ENCODE measurements at places on chromosomes 13 and 19.

- DNase-seq = no peak
Measured at GRCh38 chr13:51647067-51647466, 62.8 kb downstream of the WDFY2 start.

- DNase-seq = no peak
Measured at GRCh38 chr13:50017819-50018218, 2.6 kb downstream of the KCNRG start.

- DNase-seq = no peak
Measured at GRCh38 chr19:42497492-42498168, 30.7 kb downstream of the CEACAM1 start.

GRCh38 chr19:3580156-3580934 lies 4.9 kb upstream of the GIPC3 start:
- DNase-seq = no peak

DNA sequence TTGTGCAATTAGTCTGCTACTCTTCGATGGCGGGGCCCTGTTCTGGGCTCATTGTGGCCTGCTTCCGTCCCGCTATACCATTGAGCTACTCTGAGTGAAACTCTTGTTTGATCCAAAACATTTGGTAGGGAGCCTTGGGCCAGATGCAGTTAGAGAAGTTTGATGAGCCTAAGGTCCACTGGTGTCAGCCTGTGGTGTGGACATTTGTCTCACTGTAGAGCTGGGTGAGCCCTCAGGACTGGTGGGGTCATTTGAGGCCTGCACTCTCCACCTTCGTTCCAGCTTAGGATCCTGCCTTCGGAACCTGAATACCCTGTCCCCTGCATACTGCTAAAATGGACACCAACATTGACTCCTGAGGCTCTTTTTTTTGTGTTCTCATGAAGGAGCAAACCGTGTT lies 6.9 kb downstream of the UBAC2 start:
- no peak for DNase-seq

GRCh38 chr19:8452446-8453123 lies 7.8 kb downstream of the HNRNPM start:
- DNase-seq = no peak

GRCh38 chr13:73828811-73829210 lies 305.4 kb downstream of the KLF12 start:
- DNase-seq = no peak

DNA sequence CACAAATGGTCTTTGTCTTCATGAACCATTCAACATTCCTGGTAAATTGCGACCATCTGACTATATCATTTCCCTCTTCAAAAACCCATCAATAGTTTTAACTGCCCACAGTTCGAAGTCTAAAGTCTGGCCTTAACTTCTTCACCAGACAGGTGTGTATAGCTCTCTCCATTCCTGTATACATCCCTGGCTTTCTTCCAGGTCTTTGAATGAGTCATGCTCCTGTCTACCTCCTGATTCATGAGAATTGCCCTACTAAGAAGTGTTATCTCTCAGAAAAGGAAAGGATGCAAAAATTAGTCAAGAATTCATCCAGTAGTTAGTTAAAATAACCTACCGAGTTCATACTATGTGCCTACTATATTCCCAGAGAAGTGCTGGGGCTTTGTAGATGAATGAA lies 225.0 kb downstream of the TBC1D4 start:
- no peak for DNase-seq

DNA sequence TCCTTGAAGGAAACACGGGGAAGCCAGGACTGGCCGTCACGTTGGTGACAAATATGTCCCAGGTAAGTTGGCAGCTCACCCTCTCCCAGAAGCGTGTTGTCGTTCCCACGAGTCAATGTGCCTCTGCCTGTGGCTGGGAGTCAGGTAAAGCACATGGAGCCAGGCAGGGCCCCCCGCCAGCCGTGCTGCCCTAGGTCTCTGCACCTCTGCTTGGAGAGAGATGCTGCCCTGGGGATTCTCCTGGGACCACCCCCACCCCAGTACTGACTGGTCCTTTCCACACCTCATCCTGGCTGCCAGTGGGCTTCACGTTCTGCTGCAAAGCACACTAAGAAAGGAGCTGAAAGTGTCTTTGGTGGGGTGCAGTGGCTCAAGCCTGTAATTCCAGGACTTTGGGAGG lies 9.9 kb downstream of the ZNF114 start:
- no peak for DNase-seq

DNA sequence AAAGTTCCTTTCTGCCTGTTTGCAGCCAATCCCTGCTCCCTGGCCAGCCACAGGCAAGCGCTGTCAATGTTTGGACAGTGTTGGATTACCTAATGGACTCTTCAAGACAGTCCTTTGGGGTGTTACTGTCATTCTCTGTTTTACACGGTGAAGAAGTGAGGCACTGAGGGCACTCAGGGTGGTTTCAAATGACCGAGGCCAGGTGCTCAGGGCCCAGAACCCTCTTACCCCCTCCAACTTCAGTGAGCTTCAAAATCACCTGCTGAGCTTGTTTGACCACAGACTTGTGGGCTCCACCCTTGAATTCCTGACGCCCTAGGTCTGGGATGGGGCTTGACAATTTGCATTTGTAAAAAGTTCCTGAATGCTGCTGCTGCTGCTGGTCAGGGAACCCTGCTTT lies 97.9 kb downstream of the GGACT start:
- no peak for DNase-seq

DNA sequence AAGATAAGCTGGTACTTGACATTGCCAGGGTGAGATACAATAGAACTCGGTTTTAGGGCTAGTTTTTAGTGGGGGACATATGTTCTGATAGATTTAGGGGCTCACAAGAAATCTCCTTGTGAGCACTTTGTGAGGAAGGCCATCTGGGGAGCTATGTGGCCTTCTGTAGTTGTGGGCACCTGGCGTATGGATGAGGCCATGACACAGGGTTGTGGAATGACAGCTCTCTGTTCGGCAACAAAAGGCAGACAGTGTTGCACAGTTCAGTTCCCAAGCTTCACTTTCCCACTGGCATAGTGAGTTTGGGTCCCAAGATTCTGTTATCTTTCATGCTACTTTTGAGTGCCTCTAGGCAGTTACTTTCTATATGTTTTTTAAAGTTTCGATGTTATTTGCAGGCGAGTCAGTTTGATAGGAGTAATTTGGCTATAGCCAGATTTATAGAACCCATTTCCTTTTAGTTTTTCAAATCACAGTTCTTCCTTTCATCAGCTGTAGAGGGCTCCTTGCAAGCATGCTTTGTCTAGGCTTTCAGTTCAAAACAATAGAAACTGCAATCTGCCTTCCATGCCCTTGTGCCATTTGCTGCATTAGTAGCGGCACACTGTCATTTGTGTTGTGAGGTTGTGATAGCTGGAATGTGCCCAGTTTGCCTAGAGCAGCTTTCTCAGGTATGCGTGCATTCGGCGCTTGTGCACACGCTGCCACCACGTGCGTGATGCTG lies 70.6 kb upstream of the TEX29 start:
- no peak for DNase-seq

GRCh38 chr19:55071129-55071502 lies 4.6 kb upstream of the EPS8L1 start:
- DNase-seq = no peak
